SHP77 (cell line): ENCODE measurements at places on chromosomes 7 and 10.
A peak's percentile ranks its signal among the peaks of the same experiment; 100 is the strongest.

- DNase-seq, result no peak
These were observed 1.4 kb downstream of the KIN start for GRCh38 chr10:7786430-7786829.

GRCh38 chr7:29330136-29330535, 135.6 kb downstream of the CHN2 start:
- no peak for DNase-seq

DNA sequence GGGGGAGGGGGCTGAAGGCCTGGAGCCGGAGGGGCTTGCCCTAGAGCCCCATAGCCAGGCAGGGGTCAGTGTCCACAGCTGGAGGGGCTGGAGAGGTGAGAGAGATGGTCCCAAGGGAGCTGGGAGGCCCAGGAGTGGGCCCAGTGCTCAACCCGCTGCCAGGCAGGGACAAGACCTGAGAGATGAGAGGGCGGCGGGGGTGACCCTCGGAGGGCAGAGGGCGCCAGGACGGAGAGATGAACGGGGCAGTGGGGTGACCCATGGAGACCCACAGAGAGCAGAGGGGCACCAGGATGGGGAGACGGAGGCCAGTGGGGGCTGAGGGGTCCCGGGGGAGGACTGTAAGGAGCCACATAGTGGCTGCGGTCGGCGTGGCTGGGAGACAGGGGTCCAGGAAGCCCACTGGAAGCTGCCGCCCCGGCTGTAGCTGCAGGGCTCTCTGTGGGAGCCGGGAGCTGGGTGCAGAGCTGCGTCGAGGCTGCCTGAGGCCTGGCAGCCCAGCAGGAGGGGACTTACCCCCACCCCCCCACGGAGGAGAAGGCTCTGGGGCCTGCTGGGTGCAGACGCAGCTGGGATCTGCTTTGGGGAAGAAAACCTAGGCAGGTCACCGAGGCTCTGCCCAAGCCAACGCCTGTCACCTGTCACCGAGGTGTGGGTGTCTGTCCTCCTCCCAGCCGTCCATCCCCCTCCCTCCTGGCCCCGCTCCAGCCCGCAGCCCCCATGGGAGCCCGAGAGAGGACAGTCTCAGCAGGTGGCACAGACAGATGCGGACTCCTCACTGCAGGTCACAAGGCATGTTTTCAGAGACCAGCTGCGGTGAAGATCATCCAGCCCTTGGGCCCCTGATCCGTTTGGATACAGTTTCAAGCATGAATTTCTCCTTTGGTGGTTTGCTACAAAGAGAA, 25.1 kb downstream of the PWWP2B start:
- DNase-seq, result peak; percentile 75

- DNase-seq, result no peak
These were observed 874.6 kb downstream of the LRMDA start for GRCh38 chr10:76305930-76306615.

GRCh38 chr10:120841522-120842189, 9.5 kb upstream of the WDR11 start:
- no peak for DNase-seq

DNA sequence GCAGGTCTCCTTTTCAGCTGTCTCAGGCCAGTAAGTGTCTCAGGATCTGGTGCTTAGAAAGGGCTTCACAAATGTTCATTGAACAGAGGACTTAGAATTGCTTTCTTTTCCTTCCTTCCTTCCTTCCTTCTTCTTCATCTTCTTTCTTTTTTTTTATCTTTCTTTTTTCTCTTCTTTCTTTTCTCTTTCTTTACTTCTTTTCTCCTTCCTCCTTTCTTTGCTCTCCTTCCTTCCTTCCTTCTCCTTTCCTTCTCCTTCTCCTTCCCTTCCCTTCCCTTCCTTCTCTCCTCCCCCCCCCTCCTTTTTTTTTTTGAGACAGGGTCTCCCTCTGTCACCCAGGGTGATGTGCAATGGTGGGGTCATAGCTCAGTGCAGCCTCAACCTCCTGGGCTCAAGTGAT, 34.6 kb downstream of the COL26A1 start:
- no peak for DNase-seq

DNA sequence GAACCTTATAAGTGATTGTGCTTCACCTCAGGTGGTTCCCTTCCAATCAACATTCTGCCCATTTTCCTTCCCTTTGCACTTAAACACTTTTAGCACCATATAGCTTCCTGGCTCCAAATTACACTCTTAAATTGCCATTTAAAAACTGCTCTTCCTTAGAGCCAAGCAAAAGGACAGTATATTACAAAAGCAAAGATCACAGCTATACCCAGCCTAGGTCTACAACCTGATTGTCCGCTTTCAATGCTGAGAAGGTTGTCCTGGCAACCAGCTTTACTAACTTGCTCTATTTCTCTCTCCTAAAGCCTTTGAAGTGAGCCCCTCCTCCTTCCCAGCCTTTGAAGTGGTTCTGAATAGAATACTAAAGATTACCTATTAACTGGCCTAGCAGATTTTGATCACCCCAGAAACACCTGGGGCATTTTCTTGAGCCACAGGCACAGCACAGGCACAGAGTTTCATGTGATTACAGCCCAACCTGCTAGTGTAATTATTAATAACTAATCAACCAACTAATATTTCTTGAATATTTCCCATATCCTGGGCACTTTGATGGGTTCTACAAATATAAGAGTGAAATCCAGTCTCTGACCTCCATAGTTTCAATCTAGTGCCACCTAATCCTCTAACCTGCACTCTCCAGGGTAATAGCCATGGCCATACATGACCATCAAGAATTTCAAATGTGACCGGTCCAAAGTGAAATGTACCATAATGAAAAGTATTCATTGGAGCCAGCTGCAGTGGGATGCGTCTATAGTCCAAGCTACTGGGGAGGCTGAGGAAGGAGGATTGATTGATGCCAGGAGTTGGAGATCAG, 63.6 kb upstream of the TRIM24 start:
- no peak for DNase-seq
